ENCODE measurements at places on chromosomes 5 and 9. TPM values are rescaled to one million over a fixed set of nuclear protein-coding genes. Genes with fewer than 3 reads are reported as not detected.

DNA sequence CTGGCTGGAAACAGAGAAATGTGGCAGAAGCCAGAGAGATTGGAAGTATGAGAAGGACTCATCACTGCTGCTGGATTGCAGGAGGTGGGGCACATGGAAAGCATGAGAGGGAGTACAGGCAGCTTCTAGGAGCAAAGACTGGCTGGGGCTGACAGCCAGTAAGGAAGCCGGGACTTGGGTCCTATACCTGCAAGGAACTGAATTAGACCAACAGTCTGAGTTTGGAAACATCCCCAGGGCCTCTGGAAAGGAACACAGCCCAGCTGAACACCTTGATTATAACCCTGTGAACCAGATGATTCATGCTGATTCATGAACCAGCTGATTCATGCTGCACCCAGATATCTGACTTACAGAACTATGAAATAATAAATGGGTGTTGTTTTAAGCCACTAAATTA is 93.4 kb downstream of the OSTF1 start:
- DNase-seq: no peak

DNA sequence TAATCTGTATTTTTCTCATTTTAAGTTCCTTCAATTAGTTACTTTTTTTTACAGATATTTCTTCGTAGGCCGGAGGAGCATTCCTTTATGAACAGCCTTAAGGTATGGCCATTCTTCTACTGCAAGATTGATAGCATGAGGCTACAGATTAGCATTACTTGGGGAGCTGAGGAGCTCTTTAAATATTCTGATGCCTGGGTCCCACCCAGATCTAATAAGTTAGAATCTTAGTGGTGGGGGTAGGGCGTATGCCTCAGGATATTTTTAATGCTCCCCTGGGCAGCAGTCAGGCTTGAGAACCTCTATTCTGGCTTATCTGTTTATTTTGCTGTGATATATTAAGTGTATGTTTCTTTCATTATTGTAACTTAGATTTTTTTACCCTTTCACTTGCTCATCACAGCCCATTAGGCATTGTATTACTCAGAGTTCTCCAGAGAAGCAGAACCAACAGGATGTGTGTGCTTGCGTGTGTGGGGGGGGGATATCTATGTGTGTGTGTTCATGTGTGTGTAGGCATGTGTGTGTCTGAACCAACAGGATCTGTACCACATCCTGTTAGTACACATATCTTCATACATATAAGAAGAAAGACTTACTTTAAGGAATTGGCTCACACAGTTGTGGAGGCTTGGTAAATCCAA is 91.8 kb upstream of the MTAP start:
- no peak for DNase-seq

GRCh38 chr5:120683580-120683979 is 219.5 kb downstream of the PRR16 start:
- DNase-seq: no peak

DNA sequence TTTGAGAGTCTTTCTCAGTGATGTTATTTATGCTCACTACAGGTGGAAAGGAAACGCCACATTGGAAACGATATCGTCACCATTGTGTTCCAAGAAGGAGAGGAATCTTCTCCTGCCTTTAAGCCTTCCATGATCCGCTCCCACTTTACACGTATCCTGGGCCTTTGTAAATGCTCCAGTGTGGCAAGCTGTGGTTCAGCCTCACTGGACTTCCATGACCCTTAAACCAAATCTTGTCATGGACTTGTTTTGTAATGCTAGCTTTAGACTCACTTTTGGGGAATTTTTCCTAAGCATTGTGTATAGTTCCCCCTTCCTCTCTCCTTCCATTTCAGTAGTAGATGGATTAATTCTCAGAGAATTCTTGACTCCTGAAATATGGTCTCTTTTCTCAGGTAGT is 60.9 kb upstream of the SLC2A8 start:
- DNase-seq: no peak

- no peak for DNase-seq
Observed at GRCh38 chr5:3612591-3613042, 17.0 kb downstream of the IRX1 start.

- DNase-seq: no peak
Observed at GRCh38 chr5:83657807-83658525, 62.7 kb downstream of the HAPLN1 start.

Gene CDKN2B
- total RNA-seq: under 0.01 TPM

DNA sequence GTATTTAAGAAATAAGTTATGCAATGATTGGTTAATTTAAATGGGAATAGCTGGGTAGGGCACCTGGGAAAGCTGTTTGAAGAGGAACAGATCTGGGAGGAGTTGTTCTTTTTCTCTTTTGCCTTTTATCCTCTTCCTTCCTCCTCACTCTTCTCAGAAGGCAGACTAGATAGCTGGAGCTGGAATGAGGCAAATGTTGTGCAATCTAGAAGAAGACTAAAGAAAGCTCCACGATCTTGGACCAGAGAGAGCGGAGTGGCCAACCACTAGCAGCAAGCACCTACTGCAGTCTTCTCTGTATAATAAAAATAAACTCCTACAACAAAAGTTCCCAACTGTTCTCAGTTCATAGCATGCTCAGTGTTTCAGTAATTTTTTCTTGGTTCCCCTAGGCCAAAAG is 19.3 kb downstream of the GLIS3 start:
- no peak for DNase-seq

Gene IFNA14
- total RNA-seq: not detected

All from frontal cortex (tissue), 4 donors.